ENCODE measurements at places on chromosomes 2 and 18. TPM values are rescaled to one million over a fixed set of nuclear protein-coding genes. Genes with fewer than 3 reads are reported as not detected.
A peak's percentile ranks its signal among the peaks of the same experiment; 100 is the strongest.

The TLX2 gene
- total RNA-seq = not detected

The CTNNA2 gene
- not detected for total RNA-seq

The CCBE1 gene
- 1.5 TPM for total RNA-seq

The RELCH gene
- total RNA-seq = 11.2 TPM

The NGEF gene
- total RNA-seq = 6.8 TPM

The DCC gene
- total RNA-seq = not detected

The CGREF1 gene
- 11.6 TPM for total RNA-seq

The CAPG gene
- 70.5 TPM for total RNA-seq

DNA sequence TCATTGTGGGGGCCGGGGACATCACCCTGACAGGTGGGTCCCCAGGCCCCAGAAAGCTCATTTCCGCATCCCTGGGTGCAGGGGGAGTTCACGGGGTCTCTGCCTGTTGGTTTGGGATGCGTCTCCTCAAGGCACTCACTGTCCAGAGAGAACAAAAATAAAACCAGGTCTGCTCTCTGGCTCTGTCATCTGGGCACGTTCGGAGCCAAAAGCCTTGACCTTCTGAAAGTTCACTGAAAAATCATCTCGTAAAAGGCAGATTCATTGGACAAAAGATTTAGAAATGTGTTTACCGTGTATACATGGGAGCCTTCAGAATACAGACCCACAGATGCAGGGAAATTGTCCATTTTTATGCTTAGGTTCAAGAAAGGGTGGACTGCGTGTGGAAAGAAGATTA lies 26.6 kb downstream of the MLPH start:
- DNase-seq = no peak

- DNase-seq = peak; percentile 61
Measured at GRCh38 chr2:234840336-234840735, 111.5 kb upstream of the SH3BP4 start.

GRCh38 chr2:33409417-33409955 lies 67.0 kb upstream of the RASGRP3 start:
- DNase-seq = no peak

DNA sequence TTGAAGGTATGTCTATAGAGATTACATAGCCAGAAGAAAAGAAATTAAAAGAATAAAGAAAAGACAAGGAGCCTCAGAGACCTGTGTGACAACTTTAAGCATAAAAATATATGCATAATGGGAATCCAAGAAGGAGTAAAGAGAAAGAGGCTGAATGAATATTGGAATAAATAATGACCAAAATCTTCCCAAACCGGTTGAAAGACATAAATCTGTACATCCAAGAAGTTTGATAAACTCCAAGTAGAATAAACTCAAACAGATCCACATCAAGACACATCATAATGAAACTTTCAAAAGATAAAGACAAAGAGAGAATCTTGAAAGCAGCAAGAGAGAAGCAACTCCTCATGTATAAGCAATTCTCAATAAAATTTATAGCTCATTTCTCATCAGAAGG lies 132.4 kb upstream of the ZNF516 start:
- DNase-seq = no peak

DNA sequence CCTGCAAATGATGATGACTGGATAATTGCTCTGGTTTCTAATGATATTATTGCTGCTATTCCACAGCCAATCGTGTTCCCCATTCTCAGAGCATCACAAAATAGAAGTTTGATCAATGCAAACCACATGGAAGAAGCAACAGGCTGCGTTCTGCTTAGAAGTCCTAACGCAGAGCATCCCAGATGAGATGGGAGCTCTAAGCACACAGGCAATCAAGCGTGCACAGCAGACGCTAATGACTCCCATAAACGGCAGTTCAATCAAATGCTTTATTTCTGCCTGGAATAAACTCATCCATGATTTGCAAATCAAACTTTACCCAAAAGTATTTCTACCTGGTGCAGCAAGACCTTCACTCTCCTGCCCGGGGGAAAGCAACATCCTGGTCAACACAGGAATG lies 304.2 kb downstream of the FBXO15 start:
- no peak for DNase-seq

- DNase-seq = no peak
Measured at GRCh38 chr2:165576409-165577154, 107.1 kb downstream of the CSRNP3 start.

GRCh38 chr2:47311764-47312490 lies 91.0 kb upstream of the MSH2 start:
- no peak for DNase-seq

DNA sequence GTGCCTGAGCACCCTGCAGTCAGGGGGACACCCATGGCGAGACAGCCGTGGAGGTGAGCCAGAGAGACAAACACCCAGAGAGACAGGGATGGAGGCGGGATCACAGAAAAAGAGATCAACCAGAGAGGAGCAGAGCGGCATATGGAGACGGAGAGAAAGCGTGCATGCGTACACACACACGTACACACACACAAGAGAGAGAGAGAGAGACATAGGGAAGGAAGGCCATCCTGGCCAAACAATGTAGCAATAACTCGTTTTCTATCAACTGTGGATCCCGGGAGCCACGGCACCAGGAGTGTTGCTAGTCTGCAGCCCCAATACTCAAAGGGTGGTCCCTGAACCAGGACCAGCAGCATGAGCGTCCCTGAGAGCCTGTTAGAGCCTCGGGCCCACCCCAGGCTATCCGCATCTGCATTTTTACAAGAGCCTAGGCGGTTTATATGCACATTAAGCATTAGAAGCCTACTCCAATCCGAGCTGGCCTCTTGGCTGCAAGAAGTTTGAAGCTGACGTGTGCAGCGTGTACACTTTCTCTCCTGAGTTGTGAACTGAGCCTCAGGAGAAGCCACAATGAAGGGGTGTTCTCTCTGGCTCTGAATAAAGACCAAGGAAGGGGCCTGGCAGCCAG lies 50.1 kb upstream of the MYCN start:
- no peak for DNase-seq

DNA sequence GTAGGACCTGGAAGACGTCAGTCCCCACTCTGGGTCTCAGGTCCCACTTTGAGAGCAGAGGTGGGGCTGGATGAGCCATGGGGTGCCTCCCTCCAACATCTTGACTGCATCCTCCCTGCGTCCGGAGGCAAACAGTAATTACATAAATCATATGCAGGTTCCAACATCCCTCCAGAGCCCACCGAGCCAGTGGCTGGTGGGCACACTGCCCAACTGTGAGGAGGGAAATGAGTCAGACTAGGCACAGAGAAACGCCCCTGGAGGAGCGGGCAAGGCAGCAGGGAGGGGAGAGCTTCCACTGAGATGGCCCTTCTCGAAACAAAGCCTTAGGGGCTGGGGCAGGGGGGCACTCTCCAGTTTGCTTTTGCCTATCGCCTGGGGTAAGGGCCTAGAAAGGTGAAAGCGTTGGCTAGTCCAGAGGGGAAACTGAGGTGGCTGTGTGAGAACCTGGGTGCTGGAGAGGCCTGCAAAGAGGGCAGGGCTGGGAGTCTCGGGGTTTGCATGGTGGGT lies 168.2 kb upstream of the MYCN start:
- no peak for DNase-seq

- DNase-seq = no peak
Measured at GRCh38 chr2:28296904-28297303, 95.8 kb upstream of the FOSL2 start.

GRCh38 chr2:149330127-149331022 lies at the start of gene LYPD6:
Gene LYPD6 (plus strand): TSS chr2:149330587. CDS start chr2:149437709, 107,122 bp downstream.
- DNase-seq = peak; percentile 64

GRCh38 chr2:97747285-97747684 lies 33.9 kb downstream of the ZAP70 start:
- DNase-seq = no peak

All from uterus (tissue), 4 donors.